AG04449 (cell line): ENCODE measurements at places on chromosomes 12 and 14.

GRCh38 chr12:102976609-102977280 is 19.3 kb downstream of the ASCL1 start:
- no peak for DNase-seq

DNA sequence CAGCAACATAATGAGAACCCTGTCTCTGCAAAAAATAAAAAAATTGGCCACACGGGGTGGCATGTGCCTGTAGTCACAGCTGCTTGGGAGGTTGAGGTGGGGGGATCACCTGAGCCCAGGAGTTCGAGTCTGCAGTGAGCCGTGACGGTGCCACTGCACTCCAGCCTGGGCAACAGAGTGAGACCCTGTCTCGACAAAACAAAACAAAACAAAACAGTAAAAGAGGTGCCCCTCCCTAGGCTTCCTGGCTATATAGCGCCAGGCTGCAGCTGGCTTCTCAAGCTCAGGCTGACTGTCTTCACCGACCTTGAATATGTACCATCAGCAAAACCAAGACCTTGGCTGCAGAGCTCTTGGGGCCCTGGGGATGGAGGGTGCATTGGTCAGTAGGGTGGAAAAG is 29.4 kb downstream of the TSPAN9 start:
- no peak for DNase-seq

DNA sequence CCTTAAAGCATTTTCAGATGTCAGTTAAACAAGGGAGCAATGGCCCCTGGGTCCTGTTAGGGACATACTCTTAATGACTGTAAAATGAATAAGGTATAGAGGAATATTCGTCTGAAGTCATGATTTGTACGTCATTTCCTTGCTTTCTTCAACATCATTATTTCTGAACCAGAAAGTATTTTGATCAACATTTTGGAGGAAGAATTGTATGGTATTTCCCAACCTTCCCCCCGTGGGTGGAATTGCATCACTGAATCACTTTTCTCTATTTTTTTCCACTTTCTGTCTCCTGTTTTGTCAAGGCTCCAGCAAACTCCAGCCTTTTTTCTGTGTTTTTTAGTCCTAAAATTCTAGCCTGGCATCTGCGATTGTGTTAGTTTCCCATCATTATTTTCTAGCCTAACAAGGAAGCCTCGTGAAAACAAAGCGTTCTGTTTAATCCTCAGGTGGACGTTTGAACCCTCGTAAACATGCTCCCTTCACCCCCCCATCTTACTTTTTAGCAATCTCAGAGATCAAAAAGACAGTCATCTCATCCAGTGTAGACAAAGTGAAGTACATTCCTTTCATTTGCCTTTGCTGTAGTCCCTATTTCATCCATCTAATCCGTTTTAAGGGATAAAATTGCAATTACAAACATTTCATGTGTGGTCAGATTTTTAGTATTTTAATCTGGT is 62.3 kb downstream of the ETV6 start:
- no peak for DNase-seq

GRCh38 chr12:65924716-65925115 is 100.4 kb downstream of the HMGA2 start:
- DNase-seq: no peak

- no peak for DNase-seq
These were observed 114.8 kb downstream of the RIMBP2 start for GRCh38 chr12:130601327-130601726.
